Ecto neural progenitor cell (in vitro differentiated cells): ENCODE measurements at places on chromosomes 12 and 14.

DNA sequence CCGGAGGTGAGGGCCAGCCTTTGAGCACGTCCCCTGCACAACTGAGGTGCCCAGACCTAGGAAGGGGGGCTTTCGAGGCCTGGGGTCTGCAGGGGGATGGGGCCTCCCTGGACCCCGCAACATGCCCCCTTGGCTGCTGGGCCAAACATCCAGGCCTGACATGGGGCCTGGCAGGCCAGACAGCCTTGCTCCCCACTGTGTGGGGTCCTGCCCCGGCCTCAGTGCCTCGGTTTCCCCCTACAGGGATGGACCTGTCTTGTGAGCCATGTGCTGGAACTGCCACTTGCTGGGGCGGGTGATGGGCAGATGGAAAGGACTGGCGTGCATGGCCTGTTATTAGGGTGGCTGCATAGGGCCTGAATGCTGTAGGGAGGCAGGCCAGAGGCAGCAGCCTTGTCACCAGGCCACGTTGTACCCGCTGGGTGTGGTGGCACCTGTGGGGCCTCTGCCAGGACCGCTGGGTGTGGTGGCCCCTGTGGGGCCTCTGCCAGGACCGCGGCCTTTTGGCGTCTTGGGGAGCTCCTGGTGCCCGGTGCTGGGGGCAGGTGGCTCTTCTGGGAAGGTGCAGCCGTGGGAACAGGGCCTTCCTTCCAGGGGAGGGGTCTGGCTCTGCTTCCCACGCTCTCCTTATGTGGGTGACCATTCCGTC lies 20.4 kb downstream of the ASPG start:
- DNase-seq = peak; percentile 44

DNA sequence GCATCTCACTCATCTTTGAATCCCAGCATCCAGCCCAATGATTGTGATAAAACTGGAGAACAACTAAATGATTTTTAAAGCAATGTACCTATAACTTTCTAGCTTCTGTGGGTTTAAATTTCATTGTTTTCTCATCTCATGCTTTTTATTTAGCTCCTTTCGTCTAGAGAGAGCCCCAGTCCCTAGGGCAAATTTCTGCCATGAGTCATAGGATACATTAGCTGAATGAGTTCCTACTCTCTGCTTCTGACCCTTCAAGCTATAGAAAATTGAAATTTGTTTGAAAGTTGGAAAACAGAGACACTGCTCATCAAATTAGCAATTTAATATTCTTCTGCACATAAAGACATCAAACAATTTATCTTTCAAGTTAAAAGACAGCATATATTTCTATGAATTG lies 113.9 kb downstream of the KIF21A start:
- no peak for DNase-seq

DNA sequence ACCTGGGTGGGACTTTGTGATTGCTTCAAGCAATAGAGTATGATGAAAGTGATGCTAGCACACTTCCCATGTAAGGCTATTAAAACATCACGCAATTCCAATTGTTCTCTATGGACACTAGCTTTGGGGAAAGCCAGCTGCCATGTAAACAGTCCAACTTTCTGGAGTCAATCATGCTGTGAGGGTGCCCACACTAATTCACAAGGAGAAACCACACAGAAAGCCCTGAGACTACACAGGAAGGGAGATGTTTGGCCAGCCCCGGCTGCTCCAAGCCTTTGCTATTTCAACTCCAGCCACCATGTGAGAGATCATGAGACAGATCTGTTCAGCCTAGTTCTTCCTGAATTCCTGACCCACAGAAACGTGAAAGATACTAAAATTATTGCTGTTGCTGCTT lies 96.3 kb downstream of the ST8SIA1 start:
- no peak for DNase-seq

DNA sequence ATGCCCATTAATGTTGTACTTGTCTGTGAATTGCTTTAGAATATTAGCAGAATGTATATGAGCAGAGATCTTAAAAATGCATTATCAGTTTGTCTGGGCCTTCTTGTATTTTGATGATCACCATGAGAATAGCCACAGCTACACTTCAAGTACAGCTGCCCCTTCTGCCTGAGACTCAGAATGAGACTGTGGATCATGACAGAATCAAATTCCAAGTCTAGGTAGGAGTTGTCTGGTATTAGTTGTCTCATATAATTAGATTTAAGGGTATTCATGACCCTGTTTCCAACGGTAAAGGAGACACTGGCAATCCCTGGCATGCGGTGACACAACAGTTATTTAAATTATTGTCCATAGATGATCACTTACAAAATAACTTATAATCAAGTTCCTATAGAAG lies 18.3 kb upstream of the SMIM10L1 start:
- DNase-seq = no peak

DNA sequence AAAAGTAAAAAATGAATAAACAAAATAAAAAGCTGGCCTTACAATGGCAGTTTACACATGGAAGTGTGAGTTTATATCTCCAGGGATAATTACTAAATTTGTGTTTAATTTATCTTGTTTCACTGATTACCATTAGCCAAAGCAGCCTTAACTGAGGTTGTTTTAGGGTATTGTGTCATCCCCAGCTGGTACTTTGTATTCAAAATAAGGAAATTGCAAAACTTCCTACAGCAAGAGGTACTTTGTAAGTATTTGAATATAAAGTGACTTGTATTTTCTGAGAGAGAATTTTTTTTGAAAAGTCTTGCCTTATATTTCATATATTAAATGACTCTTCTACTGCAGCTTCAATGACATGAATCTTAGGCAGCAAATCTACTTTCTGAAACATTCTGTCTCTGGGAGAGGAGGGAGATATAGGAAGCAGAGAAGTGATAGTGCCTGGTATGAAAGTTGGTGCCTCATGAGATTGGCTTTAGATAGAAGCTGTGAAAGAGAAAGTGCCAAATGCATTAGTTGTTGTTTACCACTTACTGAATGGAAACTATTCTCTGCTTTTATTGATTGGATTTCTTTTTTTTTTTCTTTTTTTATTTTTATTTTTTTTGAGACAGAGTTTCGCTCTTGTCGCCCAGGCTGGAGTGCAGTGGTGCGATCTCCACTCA lies 6.7 kb downstream of the FNTB start:
- no peak for DNase-seq

DNA sequence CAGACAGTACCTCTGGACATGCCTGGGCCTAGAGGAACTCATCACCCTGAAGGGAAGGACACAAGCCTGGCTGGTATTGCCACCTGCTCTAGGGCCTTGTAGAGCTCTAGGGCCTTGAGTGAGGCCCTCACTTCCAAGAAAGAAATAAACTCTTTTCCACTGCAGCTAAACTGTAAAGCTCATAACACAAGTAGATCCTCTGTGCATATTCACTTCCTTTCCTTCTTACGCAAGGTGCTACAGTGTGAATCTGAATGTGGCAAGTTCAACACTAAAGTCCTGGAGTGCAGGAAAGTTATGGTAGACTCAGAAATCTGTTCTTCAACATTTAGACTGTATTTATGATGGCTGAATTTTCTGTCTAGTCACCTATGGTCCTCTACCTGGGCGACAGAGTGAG lies 14.5 kb downstream of the RNASE3 start:
- no peak for DNase-seq

DNA sequence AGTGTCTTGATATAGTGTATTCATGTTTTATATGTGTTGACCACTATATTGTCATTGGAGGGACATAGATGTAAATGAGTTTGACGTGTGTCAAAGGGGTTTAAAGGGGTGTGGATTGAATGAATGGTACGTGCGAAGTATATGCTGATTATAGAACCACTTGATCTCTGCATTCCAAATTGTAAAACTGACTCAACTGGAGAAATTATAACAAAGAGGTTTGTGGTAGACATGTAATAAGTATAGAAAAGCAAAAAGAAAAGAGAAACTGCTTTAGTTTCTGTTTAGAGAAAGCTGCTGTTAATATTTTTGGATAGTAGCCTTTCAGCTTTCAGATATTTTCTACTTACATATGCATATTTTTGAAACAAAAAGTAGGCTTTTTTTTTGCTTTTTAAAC lies 8.9 kb upstream of the MYRFL start:
- DNase-seq = no peak

GRCh38 chr14:53542732-53543131 lies 389.6 kb upstream of the DDHD1 start:
- DNase-seq = no peak

- DNase-seq = no peak
These were observed 8.1 kb upstream of the ATL1 start for GRCh38 chr14:50551877-50552276.

GRCh38 chr12:21676776-21677175 lies 19.1 kb upstream of the LDHB start:
- DNase-seq = no peak
